Osteoblast (primary cell): ENCODE measurements at places on chromosomes 6 and 20.
A peak's percentile ranks its signal among the peaks of the same experiment; 100 is the strongest.

GRCh38 chr6:1960486-1961142 lies 284.8 kb downstream of the GMDS start:
- no peak for DNase-seq

- peak; percentile 99 for DNase-seq
Measured at GRCh38 chr20:64038565-64039292, 2.7 kb downstream of the C20orf204 start.

- DNase-seq: peak; percentile 39
Measured at GRCh38 chr6:166174031-166174430, 6.4 kb upstream of the TBXT start.

GRCh38 chr20:58624687-58625086 lies 26.4 kb upstream of the STX16 start:
- DNase-seq: no peak

- DNase-seq: no peak
Measured at GRCh38 chr6:154536999-154537398, 26.5 kb upstream of the CNKSR3 start.

DNA sequence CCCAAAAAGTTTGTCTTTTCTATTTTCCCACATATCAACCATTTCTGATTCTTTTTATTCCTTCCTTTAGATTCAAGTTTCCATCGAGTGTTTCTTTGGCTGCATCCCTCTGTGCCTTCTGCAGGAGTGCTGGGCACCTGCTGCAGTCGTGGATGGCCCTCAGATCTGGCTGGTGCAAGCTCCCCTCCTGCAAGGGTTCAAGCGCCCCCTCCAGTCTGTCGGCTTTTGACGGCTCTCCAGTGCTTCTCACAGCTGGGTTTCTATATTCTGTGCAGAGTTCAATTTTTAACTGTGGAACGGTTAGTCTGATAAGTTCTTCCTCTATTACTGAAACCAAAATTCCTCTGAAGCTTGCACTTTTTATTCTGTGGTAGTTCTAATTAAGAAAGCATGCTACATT lies 132.1 kb downstream of the HUS1B start:
- no peak for DNase-seq

- DNase-seq: no peak
Measured at GRCh38 chr6:73515204-73515655, 5.6 kb downstream of the EEF1A1 start.
